ENCODE measurements at places on chromosomes 16 and 17. TPM values are rescaled to one million over a fixed set of nuclear protein-coding genes. Genes with fewer than 3 reads are reported as not detected.

DNA sequence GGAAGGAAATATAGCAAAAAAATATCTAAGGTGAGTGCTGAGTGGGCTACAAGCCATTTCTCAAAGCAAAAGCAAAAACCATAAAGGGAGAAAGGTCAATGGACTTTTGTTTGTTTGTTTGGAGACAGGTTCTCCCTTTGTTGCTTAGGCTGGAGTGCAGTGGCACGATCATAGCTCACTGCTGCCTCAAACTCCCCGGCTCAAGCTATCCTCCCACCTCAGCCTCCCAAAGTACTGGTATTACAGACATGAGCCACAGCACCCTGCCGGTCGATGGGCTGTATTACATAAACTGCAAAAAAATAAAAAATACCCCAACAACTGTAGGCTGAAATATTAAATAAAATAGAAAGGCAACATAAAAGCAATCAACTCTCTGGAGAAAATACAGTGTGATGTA, 3.5 kb upstream of the RBBP6 start:
- no peak for DNase-seq

DNA sequence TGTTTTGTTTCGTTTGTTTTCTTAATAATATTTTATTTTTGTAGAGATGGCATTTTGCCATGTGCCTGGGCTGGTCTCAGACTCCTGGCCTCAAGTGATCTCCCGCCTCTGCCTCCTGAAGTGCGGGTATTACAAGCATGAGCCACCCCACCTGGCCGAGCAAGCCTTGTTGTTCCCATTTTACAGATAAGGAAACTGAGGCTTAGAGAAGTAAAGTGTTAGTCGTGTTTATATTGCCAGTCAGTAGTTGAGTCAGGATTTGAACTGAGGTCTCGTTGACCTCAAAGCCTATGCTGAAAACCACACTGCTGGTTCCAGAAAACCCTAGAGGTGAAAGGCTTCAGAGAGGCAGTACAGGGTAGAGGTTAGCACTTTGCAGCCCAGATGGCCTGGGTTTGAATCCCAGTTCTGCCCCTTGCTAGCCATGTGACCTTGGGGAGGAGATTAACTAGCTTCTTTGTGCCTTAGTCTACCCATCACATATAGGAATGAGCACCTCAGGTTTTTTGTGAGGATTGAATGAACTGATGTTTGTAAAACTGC, 102.0 kb downstream of the ABCC6 start:
- no peak for DNase-seq

GRCh38 chr16:48592839-48593429, 17.0 kb downstream of the N4BP1 start:
- no peak for DNase-seq

SOX15 gene
- not detected for total RNA-seq

All from T-helper 17 cell (primary cell).